ENCODE measurements at places on chromosomes 7 and 10.

DNA sequence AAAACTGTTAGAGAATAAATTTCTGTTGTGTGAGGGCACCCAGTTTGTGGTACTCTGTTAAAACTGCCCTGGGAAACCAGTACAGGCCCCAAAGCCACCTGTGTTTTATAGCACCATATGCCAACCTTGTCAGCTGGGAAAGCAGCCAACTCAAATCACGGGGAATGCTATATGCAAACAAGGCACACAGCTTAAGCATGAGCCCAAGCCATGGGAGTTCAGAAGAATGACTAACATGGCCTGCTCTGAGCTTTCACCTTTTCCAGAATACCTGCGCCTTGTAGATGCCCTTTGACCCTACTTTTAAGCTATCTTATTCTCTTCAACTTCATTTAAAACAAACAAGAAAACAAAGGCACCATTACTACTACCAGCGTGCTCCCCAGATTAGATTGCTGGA lies 5.5 kb upstream of the SLC25A13 start:
- no peak for DNase-seq

DNA sequence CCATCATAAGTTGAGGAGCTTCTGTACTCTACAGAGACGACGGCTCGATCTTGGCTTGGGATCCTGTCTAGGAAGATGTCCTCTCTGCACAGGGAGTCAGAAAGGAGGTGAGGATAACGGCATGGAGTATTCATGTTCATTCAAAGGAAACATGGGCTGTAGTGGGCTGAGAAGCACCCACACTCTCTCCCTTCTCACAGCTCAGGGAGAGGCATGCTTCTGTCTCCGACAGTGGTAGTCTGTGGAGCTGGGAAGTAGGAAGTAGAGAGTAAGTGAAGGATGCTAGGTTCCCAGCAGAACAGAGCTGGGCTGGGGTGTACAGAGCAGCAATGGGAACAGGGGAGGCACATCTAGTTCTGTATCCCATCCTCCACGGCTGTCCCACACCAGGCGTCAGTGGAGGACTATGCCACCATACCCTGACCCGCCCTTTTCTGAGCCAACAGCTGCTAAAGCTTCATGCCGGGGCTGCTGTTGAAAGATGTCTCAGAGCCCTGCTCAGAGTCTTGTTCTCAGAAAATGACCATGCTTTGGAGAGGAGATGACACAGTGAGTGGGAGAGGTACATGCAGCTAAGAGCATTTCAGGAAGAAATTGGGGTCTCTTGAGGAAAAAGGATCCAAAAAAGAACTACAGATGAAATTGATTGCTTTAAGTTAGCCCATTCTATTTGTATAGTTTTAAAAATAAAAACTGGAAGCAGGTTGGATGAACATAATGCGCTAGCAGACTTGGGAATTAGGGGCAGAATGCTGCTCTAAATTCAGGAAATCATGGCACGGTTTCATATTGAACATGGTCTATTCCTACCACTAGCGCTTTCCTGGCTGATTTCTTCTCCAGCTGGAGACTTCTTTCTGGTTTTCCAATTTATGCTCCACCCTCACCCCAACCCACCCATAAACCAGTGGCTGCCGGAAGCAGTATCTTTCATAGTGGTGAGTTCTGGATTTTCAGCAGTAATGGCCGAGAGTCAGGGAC lies 138.6 kb downstream of the CHN2 start:
- DNase-seq: no peak

GRCh38 chr10:77547307-77548050 lies 90.1 kb downstream of the KCNMA1 start:
- no peak for DNase-seq

GRCh38 chr7:98618786-98619185 lies 1.7 kb downstream of the NPTX2 start:
- no peak for DNase-seq

GRCh38 chr10:127398140-127398970 lies 150.8 kb upstream of the NPS start:
- no peak for DNase-seq

GRCh38 chr10:127863231-127863825 lies 29.4 kb downstream of the CLRN3 start:
- DNase-seq: no peak

GRCh38 chr7:121034929-121035328 lies 46.4 kb downstream of the CPED1 start:
- no peak for DNase-seq

DNA sequence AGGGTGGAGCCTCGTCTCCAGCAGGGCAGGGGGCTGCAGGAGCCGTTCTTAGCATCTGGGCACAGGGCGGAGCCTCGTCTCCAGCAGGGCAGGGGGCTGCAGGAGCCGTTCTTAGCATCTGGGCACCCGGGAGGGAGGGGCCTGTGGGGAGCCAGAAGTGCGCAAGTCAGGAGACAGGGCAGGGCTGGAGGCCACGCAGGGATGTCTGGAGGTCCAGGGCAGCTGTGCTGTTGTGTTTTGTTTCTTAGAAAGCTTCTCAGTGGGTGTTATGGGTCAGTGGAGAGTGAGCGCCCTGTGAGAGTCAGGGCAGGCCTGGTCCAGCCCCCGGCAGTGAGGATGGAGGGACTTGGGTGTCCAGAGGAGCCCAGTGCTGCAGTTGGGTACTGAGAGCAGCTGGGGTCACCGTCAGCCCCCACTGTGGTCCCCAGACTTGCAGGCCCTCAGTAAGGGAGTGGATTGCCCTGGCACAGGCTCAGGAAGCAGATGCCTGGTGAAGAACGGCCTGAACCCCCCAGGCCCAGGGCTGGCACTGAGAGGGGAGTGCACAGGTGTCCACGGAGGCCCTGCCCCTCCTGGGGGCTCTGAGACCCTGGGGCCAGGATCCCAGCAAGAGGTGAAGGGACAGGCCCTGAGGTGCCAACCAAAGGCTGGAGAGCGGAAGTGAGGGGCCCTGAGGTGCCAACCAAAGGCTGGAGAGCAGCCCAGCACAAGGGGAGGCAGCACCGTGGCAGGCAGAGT lies 29.8 kb downstream of the FAM20C start:
- no peak for DNase-seq
